Anterior cingulate cortex (tissue), 58 donors: ENCODE measurements at places on chromosomes 2 and 18.

- DNase-seq = no peak
Observed at GRCh38 chr2:108923019-108923700, 65.9 kb downstream of the EDAR start.

DNA sequence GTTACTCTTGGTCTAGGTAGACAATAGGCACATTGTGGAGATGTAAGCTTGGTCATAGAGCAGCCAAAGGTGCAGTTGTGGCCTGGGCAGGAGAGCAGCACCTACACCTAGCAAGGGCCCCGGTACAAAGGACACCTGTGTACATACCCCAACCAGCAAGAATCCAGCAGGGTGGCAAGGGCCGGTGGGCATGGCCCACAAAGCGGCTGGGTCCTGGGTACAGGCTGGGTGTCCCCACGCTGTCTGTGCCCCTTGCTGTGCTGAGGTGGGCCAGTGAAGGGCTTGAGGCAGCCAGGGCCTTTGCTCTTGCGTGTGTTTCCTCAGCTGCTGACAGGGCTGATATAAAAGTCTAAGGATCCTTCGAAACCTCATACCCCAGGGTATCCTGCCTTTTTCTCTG lies 501.8 kb downstream of the EIPR1 start:
- no peak for DNase-seq

DNA sequence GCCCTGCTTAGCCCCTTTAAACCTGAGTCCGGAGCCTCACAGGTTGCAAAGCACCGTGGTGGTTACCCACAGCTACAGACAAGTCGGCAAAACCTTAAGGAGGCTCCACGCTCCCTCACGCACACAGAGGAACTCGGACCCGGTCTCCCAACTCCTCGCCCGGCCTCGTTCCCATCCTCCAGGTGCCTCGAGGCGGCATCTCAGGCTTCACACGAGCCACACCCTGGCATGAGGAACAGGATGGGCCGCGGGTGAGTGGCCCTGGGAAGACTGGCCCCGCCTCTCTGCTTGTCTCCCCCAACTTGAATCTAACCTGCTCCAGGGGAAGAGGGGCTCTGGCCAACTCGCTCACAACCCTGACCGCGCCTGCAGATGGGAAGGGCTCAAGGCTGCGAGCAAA lies 97.4 kb downstream of the EIPR1 start:
- DNase-seq = no peak

DNA sequence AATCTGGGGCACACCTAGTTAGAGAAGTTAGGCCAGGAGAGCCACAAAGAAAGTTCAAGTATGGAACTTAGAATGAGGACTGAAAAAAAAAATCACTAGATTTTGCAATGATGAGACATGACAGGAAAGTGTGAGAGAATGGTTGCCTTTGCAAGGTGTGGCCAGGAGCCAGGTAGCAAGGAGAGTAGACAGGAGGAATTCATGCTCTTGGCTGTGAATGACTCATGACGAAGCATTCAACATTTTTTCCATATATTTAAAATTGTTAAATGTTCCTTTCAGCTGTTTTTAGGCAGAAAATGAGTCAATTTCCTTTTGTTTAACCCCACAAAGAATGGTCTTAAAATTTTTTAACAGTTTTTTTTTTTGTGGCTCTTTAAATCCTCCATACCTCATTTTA lies 636.9 kb downstream of the PLCL1 start:
- no peak for DNase-seq

- DNase-seq = no peak
Observed at GRCh38 chr2:120434492-120435308, 88.8 kb downstream of the INHBB start.

- DNase-seq = no peak
Observed at GRCh38 chr2:205461169-205461568, 221.1 kb upstream of the NRP2 start.

DNA sequence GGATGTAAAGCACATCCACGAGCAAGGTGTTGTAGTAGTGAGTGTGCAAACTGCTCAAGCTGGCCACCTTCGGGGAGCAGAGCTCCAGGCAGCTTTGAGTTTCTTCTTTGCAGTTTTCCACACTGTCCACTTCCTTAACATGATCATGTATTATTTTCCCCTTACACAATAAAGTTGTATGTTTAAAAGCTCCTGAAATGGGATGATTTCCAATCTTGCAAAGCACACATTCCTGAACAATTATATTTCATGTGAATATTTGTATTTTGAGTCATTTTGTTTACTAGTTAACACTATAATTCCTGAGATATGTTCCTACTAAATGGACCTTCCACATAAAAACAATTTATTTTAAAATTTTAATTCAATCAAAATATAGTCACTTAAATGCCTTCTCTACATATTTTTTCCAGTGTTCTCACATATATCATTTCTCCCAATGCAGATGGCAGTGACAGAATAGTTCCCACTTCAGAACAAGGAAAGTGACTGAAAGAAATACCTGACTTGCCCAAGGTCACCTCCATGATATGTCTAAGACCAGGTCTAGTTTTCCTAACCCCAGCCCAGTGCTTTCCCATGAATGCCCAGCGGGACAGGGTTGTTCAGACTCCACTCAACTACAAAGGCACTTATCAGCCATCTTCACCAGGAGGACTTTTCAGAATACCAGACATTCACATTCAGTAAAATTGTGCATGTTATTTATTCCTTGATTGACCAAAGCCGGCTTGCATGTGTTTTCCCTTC lies 5.5 kb downstream of the CYB5A start:
- DNase-seq = no peak

DNA sequence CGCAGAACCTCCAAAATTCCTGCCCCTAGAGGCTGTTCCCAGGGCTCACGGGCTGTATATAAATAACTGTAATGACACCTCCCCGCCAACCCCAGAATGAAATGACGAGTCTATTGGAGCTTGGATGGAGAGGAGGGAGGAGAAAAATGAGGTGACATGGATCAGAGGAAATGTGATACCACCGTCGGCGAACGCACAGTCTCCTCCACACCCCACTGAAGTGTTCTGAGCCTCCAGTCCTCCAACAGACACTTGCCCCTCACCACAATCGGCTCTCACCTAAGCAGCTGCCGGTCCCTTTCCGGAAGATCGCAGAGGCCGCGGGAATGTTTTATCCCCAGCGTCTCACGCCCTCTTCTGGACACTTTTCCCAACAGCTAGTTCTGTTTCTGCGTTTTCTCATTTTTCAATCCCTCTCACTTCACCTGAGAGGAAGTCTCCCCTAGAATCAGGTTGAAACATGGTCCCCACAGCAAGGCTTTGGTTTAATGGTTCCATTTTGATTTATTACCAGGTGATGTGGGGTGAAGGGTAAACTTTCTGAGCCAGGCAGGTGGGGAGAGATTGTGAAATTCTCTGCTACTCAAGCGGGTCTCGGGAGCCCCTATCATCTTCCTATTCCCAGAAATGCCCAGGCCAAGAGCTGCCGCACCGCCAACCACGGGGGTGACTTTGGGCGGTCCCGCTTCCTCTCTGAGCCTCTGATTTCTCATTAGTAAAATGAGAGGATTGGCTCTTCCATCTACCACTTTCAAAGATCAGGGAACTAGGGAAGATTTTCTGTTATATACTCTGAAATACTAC lies 9.1 kb upstream of the MYO5B start:
- DNase-seq = no peak

DNA sequence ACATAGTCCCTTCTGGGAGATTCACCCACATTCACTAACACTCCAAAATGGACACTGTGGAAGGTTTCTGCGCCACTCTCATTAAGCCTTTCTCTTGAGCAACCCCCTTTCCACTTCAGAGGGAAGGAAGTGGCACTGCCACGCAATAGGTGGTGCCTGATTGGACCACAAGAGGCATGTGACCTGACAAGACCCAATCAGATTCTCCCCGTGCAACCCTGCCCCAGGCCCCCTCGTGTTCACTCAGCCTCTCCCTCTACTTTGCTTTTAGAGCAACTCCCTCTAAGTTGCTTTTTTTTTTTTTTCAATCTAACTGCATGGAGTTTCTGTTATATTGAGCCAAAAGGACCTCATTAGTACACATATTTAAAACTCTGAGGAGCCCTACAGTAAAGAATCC lies 158.0 kb downstream of the EN1 start:
- no peak for DNase-seq
